ELF-1 (cell line): ENCODE measurements at places on chromosomes 5 and 9.

- no peak for DNase-seq
Measured at GRCh38 chr5:116532762-116533525, 41.7 kb downstream of the SEMA6A start.

- DNase-seq, result no peak
Measured at GRCh38 chr5:133538718-133539117, 73.6 kb downstream of the FSTL4 start.

DNA sequence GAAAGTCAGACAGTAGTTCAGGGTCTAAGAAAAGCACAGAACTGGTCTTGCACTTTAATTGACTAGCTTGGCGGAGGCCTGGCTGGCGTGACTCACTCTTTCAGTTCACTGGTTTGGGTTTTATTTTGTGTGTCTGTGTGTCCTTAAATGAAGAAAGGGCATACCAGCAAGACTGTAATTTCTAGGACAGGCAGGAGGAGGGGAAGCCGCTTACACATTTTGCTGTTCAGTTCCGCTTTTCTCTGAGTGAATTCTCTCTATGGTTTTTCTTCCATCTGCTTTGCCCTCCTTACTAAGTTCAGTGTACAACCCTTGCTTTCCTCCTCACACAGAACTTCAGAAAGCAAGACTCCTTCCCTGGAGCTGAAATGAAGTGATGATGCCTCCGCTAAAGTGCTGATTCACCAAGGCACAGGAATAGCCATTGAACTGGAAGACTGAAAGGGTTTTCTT, 150.8 kb downstream of the MEF2C start:
- DNase-seq, result no peak

- no peak for DNase-seq
Measured at GRCh38 chr5:67380431-67380830, 183.8 kb upstream of the CD180 start.
